ENCODE measurements at places on chromosomes 5 and 9. TPM values are rescaled to one million over a fixed set of nuclear protein-coding genes. Genes with fewer than 3 reads are reported as not detected.

- DNase-seq: no peak
These were observed 99.0 kb downstream of the CDH12 start for GRCh38 chr5:22754155-22754554.

GRCh38 chr9:87699835-87700234, 26.1 kb upstream of the CTSL start:
- DNase-seq: no peak

Gene OR1Q1
- not detected for total RNA-seq

- no peak for DNase-seq
These were observed 32.0 kb downstream of the SEMA5A start for GRCh38 chr5:9513827-9514226.

- no peak for DNase-seq
These were observed 156.6 kb upstream of the IRX2 start for GRCh38 chr5:2908086-2908485.

GRCh38 chr5:40829748-40830533, 5.1 kb downstream of the RPL37 start:
- DNase-seq: no peak

DNA sequence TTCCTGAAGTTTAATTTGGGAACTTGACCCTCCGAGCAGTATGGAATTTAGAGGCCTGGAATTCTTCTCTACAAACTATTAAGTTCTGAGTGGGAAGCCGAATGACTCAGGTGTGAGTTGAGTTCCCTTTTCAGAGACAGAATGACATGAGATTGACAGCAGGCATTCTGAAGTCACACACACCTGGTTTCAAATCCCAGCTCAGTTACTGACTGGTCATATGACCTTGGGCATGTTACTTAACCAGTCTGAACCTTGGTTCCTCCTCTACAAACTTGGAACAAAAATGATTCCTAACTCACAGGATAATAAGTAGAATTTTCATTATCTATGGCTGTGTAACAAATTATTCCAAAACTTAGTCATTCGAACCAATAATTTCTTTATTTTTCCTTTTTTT, 45.5 kb upstream of the GPBP1 start:
- DNase-seq: no peak

- no peak for DNase-seq
These were observed 45.2 kb downstream of the YIPF5 start for GRCh38 chr5:144125163-144125726.

Gene TENT4A
- 7.8 TPM for total RNA-seq

DNA sequence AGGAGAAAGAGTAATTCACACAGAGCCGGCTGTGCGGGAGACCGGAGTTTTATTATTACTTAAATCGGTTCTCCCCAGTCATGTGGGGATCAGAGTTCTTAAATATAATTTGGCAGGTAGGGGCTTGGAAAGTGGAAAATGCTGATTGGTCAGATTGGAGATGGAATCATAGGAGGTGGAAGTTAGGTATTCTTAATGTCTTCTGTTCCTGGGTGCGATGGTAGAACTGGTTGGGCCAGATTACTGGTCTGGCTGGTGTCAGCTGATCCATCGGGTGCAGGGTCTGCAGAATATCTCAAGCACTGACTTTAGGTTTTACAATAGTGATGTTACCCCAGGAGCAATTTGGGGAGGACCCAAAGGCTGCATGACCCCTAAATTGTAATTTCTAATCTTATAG, 4.6 kb upstream of the CERCAM start:
- no peak for DNase-seq

- no peak for DNase-seq
These were observed 418.3 kb downstream of the RAB3C start for GRCh38 chr5:59001154-59001553.

Gene SLC4A9
- 0.18 TPM for total RNA-seq

- DNase-seq: no peak
These were observed 141.5 kb upstream of the FBXL17 start for GRCh38 chr5:108523360-108523759.

- DNase-seq: no peak
These were observed 65.9 kb downstream of the RGS3 start for GRCh38 chr9:113529336-113530009.

DNA sequence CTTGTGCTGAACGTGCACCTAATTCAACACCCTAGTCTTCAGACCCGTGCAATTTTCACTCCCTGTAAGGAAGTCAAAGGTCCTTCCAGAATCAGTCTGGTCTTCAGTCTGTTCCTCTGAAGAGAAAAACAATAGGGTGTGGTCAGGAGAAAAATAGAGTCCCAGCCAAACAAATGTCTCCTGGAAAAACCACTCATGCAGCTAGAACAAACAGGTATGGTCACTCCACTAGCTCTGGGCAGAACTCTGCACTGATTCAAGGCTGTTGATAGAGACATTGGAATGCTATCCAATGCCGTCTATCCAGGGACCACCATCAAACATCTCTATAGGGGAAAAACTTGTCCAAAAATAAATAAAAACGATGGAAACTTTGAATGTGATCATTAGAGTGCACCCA, 81.8 kb upstream of the MAP3K1 start:
- no peak for DNase-seq

Gene FAT2
- 0.08 TPM for total RNA-seq
